Stimulated activated CD4-positive, alpha-beta T cell treated with anti-CD3 and anti-CD28 coated beads, Interleukin-15, amount 100 ng/mL, for 1 hour (primary cell): ENCODE measurements at places on chromosomes 3 and 15.

DNA sequence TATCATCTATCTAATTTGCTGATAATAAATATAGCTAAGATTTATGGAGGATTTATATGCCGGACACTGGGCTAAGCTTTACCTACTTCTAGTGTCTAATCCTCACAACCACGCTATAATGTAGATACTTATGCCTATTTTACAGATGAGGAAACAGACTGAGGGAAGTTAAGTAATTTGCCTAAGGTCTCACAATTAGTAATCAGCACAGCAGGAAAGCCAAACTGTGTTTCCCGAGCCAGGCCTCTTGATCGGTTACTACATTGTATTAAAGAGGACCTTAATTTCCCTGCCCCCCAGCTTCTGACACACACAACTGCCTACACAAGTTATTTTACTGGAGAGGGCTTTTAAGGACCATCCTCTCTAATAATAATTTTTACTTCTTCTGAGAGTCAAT lies 40.9 kb downstream of the ONECUT1 start:
- no peak for DNase-seq

- no peak for DNase-seq
Measured at GRCh38 chr3:179181993-179182551, 33.9 kb downstream of the PIK3CA start.

DNA sequence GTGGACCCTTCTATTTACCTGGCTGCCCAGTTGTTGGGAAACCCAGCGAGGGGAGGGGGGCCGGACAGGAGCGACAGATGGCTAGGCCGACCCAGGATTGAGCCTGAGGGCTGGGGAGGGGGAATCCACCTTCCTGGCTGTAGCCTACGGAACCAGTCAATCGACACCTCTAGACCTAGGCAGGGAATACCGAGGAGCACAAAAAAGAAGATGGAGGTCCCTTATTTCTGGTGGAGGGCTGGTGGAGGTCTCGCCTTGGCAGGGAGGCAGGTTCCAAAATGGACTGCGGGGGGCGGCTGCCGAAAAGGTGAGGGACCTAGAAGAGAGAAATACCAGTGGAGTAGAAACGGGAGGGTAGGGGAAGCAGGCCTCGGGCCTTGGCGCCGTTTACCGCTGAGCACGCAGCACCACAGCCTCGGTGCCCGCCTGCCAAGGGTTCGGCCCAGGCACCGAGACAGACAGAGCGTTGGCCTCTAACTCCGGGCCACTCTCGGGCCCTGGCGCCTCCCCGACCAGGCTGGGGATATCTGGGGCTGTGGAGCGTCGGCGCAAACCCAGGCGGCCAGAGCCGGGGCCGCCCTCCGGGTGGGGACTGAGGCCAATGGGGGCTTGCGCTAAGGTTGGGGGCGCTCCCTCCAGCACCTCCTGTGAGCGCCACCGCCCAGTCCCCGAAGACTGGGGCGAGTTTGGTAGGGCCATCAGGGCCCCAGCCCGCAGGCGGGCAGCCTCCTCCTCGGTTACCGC lies 1.6 kb downstream of the ANKRD63 start:
- DNase-seq, result no peak

- no peak for DNase-seq
Measured at GRCh38 chr3:4467522-4467867, 426 bp upstream of the SUMF1 start.

- DNase-seq, result no peak
Measured at GRCh38 chr15:38886315-38887163, 321.9 kb upstream of the RASGRP1 start.

GRCh38 chr3:61924090-61924735 lies 362.8 kb downstream of the PTPRG start:
- DNase-seq, result no peak

- DNase-seq, result no peak
Measured at GRCh38 chr3:30553641-30554316, 52.6 kb upstream of the TGFBR2 start.

- DNase-seq, result no peak
Measured at GRCh38 chr15:89401631-89402517, 67.2 kb upstream of the POLG start.

DNA sequence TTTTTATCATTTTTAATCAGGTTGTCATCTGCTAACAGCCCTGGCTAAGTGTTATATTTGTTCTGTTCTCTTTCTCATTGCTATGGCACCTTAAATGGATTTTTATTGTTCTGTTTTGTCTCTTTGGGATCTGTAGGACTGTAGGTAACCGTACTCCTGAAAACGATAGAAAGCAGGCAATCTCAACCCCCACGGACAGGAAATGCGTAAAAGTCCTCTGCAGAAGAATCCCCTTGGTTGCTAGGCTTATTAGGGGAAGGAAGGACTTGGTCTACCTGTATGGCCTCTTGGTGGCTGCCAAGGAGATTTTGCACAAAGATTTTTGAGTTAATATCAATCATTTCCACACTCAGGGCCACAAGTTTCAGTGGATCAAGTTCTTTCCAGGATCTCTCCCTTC lies 571.9 kb upstream of the ZNF385D start:
- no peak for DNase-seq
